ENCODE measurements at places on chromosomes 3 and 15.

DNA sequence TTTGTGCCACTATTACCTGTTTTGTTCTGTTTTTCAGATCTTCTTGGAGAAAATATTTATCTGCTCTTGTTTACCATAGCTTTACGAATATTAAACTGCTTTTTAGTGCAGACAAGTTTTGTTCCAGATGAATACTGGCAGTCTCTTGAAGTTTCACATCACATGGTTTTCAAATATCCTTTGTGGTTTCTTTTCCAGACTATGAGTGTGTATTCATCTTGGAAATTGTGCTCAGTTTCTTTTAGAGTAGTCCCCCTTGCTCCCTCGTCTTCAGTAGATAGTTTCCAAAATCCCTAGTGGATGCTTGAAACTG lies 1.2 kb downstream of the PIGB start:
- DNase-seq: peak; percentile 4

DNA sequence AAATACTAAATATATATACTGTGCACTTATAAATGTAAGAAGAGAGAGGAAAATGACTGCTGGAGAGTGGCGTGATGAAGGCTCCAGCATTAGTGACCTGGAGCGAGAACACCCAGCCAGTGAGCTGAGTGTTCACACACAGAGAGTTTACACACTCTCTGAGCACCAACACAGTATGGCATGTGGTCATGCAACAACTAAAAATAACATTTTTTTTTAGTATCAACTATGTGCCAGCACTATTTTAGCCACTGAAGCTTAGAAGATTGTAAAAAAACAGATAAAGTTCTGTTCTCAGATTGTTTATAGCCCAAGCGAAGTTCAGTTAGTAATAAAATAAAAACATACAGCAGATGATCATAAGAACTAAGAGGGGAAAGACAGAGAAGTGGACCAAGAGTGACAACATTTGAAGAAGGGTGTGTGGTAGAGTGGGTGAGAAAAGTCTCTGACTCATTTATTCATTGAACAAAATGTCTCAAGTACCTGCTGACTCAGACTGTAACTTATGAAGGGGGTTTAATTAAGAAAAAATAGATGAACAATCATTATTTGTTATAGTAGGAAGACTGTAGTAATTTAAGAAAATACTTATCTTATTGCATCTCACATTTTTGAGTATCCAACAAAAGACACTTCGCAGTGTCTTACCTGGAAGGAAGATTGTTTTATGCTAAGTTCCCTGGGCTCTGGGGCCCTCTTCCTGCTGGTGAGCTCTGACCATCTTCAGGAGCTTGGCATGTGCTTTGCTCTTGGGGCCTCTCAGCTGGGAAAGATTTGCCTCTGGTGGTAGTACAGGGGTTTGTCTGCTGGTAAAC lies 43.8 kb downstream of the GAP43 start:
- DNase-seq: no peak

- DNase-seq: peak; percentile 74
Observed at GRCh38 chr15:68924866-68925560, 5.3 kb upstream of the SPESP1 start.

DNA sequence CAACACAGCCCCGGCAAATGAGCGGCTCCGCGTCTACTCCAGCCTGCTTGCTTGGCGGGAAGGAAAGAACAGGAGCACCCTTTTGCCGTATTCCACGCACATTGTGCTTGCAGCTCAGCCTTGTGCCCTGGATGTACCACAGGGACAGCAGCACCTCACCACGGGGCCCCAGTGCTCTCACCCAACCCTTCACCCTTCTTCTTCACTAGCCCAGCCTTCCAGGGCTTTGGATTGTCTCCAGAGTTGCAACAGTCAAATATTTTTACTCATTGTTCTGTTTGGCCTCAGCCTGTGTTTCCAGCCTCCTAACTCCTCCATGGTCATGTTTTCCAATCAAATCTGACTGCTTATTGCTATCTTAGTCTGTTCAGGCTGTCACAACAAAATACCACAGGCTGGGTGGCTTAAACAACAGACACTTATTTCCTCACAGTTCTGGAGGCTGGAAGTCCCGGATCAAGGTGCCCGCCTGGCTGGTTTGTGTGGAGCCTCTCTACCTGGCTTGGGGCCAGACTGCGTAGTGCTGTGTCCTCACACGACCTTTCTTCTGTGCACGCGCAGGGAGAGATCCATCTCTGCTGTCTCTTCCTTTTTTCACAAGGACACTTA lies 79.2 kb upstream of the ABHD17C start:
- peak; percentile 61 for DNase-seq

GRCh38 chr3:65259946-65260345 lies 572.1 kb upstream of the ADAMTS9 start:
- DNase-seq: no peak

- DNase-seq: no peak
Observed at GRCh38 chr15:36807134-36807764, 227.8 kb downstream of the CDIN1 start.

GRCh38 chr3:116129187-116129946 lies 315.9 kb downstream of the LSAMP start:
- no peak for DNase-seq

DNA sequence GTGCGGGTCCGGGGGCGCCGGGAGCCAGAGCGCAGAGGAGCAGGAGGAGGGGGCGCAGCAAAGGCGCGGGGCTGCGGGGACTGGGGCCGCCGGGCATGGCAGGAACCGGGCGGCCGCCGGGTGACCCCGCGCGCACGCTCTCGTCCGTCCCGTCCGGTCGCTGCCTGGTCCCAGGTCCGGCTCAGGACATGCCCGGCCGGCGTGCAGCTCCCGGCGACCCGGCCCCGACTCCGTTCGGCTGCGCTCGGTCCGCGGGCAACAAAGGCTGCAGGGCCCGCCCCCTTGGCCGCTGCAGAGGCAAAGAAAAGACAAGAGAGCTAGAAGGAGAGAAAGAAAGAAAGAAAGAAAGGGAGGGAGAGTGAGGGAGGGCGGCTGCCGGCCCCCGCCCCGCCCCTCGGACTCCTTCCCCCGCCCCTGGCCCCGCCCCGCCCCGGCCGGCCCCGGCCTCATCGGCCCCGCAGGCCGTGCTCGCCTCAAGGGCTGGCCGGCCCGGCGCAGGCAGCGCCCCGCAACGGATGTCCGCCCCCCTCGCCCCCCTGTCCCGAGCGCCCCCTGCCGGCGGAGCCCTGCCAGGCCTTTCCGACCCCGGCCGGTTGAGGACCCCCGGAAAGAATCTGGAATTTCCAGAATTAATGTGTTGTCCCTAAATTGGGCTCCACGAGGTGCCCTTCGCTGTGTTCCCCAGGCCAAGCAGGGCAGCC lies at the start of gene ADAMTS7:
Gene ADAMTS7 (minus strand): TSS at position 341 of the 701 bp plus-strand sequence. CDS start 244 bp downstream, at position 97.
- DNase-seq: peak; percentile 82

DNA sequence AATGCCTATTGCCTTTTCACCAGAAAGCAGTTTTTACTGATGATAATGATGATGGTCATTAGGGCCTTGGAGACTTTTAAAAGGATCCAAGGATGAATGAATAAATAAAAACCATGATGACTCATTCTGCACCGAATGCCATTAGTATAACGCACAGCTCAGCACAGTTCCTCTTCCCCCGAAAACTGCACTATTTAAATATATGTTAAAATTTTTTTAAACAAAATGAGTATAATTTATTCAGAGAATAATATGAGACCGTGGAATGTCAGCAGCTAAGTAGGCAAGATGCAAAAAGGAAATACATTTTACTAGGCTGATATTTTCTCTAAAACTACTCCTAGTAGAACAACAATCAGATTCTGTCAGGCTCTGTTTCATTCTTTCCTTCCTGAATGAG lies 83.4 kb upstream of the NANOGP8 start:
- DNase-seq: peak; percentile 78

GRCh38 chr3:102361101-102361500 lies 73.7 kb upstream of the ZPLD1 start:
- no peak for DNase-seq

DNA sequence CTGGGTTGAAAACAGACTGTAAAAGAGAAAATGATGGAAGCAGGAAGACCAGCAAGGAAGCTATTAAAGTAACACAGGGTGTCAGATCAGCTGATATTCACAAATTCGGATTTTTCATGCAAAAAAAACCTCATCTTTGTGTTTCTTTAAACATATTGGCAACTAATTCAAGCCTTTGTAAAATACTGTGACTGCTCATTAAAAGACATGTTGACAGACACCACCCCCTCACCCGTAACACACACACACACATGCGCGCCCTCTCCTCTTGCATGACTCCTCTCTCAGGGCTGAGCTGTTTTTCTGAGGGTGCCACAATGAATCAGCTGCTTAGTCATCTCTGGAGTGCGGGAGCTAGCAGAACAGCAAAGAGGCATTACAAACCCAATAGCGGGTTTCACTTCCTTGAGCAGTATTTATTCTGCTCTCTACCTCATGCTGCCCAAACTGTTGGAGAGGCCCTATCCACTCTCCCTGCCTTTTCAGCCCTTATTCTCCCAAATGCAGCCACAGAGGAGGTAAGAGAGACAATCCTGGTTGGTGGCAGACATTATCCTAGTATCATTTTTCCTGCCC lies 35.8 kb upstream of the CCDC80 start:
- DNase-seq: peak; percentile 98

GRCh38 chr3:76990606-76991005 lies 49.3 kb upstream of the ROBO2 start:
- DNase-seq: no peak

DNA sequence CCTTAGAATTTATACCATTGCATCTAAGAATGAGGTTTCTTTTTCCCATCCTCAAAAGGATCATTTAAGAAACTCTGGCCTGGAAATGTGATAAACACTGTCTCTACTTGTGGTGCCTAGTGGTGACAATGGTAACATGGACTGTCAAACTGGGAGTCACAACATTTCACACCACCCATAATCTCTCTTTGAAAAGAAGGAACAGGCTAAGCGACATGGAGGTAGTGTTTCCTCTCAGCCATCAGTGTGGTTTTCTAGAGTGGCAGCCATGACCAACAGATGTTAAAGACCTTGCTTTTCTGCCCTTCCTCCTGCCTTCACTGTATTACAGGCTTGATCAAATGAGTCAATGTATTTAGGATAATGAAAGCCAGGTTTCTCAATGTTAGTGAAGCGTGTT lies 283.1 kb upstream of the STAC start:
- DNase-seq: no peak

DNA sequence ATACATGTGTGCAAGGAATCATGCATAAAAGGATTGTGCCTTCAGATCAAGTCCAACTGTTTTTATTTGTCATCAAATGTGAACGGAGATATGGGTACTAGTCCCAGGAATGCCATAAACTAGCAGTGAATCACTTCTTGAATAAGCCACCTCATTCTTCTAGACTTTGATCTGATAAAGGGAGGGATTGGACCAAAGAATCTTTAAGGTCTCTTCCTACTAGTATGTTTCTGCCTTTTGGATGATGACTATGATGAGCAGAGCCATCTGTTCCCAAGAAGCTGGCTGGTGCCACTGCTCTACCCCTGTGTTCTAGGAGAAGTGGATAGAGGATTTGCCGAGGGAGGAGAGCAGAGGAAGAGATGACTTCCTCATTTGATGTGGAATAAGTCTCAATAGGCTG lies 28.8 kb upstream of the UACA start:
- DNase-seq: peak; percentile 77

- peak; percentile 78 for DNase-seq
Observed at GRCh38 chr3:107240183-107241091, 136.8 kb upstream of the CCDC54 start.

DNA sequence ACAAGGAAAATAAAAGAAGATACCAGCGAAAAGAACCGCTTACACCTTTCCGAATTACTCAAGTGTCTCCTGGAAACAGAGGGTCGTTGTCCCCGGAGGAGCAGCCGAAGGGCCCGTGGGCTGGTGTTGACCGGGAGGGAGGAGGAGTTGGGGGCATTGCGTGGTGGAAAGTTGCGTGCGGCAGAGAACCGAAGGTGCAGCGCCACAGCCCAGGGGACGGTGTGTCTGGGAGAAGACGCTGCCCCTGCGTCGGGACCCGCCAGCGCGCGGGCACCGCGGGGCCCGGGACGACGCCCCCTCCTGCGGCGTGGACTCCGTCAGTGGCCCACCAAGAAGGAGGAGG lies 325 bp downstream of the ALCAM start:
- no peak for DNase-seq

DNA sequence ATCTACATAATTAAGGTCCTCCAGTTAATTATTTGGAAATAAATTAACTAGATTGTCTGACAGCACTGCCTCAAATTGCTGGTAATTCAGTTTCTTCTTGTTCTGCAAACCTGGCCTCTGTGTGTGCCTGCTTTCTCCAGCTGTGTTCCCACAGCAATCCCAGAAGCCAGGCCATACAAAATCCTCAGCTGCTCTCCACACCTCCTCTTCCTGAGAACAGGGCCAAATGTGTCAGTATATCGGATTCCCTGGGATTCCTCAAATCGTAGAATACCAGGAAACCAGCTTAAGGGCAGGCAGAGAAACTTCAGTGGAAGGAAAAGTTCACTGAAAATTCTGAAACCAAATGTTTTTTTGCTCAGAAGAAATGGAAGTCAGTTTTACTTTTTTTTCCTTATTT lies 261.4 kb downstream of the ZMAT3 start:
- DNase-seq: no peak

DNA sequence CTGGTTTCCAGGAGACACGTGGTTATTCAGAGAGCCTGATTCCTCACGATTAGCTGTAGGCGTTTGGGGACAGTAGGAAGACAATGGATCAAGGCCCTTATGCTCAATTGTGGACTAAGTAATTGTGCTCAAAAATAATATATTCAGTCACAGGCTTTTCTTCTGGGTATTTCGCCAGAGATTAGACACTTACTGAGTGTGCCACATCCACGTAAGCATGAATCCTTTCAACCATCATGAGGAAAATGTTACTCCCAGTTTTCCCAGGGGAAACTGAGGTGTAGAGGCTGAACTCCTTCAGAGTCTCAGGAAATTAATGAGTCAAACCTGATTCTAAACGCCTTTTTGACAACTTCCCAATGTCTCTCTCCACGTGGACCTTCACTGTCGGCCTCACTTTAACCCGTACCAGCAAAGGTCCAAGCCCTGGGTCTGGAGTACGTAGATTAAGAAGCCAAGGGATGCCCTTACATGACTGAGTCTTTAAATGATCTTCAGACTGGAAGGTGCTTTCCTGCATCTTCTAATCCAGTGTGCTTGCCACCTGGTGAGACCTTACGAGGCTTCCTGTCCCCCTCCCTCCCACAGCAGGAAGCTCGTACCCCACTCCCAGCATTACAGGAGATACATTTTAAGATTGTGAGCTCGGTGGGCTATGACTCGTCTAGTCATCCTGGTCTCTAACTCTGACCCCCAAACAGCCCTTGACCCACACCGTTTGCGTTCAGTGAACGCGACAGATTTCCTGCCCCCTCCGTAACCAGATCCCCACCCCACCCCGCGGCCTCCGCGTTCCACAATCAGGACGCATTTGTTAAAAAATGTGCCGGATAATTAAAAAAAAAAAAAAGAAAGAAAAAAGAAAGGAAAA lies 1.7 kb downstream of the PKM start:
- DNase-seq: peak; percentile 28

GRCh38 chr3:171206283-171206682 lies 179.8 kb upstream of the SLC2A2 start:
- DNase-seq: no peak

- DNase-seq: no peak
Observed at GRCh38 chr3:188001093-188001492, 152.9 kb upstream of the LPP start.
